ACHN (cell line): ENCODE measurements at places on chromosomes 12 and 14.

DNA sequence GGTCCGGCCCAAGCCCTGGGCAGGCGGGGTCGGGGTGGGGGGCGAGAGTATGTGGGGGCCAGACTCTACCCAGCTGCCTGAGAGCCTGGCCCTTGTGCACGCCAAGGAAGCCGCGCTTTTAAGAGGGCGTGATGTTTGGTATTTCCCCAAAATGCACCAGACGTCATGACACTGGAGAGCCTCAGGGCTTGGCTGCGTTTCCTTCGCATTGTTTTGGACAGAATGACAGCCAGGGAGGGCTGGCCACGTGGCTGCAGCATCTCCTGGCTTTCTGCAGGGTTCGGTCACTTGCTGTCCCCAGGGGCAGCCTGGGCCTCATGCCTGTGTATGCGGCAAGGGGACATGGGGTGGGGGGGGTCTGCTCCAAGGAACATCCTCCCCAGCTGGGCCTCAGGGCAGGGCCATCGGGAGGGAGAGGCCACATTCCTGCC, 16.1 kb upstream of the NUDT14 start:
- DNase-seq: no peak

DNA sequence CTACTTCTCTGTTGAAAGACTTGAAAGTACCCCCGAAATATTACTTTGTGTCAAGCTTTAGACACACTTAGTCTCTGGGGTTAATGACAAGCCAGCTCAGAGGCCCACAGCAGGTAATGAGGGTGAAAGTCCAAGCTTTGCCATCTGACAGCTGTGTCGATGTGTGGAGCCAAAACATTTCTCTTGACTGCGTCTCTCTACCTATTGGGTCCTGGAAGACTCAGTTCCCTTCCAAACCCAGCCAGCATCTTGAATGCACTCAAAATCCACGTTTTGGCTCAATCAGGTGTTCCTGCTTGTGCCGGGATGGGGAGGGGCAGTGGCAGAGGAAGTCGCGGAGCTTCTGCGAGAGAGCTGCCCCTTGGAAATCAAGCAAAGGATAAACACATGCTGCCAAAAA, 3.2 kb downstream of the PLXNC1 start:
- DNase-seq: no peak

- DNase-seq: no peak
These were observed 12.2 kb downstream of the EVL start for GRCh38 chr14:100077441-100077840.

DNA sequence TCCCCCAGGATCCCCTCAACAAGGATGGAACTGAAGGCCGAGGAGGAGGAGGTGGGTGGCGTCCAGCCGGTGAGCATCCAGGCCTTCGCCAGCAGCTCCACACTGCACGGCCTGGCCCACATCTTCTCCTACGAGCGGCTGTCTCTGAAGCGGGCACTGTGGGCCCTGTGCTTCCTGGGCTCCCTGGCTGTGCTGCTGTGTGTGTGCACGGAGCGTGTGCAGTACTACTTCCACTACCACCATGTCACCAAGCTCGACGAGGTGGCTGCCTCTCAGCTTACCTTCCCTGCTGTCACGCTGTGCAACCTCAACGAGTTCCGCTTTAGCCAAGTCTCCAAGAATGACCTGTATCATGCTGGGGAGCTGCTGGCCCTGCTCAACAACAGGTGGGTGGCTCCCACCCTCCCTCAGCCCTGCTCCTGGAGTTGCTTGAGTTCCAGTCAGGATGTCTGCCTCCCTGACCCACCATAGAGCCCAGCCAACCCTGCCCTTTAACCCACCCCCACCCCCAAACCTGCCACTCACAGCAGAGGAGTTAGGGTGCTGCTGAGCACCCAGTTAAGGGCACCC, 1.4 kb downstream of the ASIC1 start:
- DNase-seq: no peak

DNA sequence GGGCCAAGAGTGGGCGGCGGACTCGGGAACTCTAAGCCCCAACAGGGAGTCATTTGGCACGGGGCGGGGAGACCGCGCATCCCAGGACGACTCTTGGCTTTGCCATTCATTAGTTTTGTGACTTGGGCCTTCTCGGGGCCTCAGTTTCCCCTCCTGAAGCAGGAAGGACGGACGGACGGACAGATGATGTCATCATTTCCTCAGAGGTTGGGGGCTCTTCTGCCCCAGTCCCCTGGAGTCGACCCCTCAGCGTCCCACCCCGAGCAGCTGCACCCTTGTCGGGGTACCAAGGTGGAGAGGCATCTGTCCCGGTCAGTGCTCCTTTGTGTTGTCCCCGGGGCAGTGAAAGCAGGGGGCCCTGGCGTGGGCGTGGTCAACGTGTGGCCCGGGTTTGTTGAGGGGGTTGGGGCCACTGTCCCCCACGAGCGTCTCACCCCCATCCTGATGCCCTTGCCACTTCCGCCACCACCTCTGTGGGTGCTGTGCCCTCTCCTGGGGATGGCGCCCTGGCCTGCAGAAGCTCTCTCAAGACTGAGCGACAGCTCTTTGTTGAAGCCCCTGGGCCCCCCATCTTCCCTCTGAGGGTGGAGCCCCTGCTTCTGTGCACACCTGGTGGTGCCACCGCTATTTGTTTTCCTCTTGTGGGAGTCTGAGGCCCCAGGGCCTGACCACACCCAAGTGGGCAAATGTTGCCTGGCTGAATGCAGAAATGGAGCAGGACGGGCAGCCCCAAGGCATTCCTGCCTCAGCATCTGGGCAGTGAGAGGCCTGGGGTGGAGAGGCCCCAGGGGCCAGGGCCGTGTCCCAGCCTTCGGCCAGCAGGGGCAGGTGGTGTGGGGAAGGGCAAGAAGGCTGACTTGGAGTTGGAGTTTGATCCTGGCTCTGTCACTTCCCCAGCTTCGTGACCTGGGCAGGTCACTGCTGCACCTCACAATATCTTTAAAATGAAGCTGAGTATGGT, 896 bp downstream of the HHIPL1 start:
- DNase-seq: no peak

GRCh38 chr12:121958541-121959240, 40.3 kb downstream of the CFAP251 start:
- no peak for DNase-seq

- DNase-seq: no peak
These were observed 92.2 kb upstream of the SFSWAP start for GRCh38 chr12:131618701-131619100.

DNA sequence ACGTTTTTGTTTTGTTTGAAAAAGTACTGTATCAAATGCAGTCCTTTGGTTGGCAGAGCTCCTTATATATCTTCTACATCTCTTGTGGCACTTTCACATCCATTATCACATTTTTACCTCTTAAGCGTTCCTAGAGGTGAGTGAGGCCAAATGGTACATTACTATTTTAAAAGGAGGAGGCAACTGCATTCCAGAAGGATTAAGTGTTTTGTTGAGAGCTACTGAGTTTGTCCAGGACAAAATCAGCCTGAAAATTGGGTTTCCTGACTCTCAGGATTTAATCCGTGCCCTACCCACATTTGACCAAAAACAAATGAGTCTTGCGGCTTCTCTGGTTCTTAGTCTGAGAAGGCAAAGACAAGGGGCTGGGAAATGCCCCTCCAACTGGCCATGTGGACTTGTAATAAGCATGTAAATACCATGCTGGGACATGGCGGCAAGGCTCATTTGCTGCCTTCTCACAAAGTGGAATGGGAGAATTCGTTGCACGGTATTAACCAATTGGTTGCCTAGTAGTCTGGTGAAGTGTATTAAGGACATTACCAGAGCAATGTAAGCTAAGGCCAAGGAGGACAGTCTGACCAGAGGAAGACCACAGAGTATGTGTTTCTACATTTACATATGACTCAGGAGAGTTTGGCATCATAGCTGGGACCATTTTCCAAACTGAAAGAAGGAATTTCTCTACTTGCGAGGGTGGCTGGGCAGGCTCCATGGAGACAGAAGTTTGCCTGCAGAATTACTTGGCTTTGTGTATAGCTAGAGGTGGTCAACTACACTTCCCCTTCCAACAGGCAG, 175.8 kb upstream of the PLXNC1 start:
- DNase-seq: no peak
